ENCODE measurements at places on chromosomes 7 and 10.

DNA sequence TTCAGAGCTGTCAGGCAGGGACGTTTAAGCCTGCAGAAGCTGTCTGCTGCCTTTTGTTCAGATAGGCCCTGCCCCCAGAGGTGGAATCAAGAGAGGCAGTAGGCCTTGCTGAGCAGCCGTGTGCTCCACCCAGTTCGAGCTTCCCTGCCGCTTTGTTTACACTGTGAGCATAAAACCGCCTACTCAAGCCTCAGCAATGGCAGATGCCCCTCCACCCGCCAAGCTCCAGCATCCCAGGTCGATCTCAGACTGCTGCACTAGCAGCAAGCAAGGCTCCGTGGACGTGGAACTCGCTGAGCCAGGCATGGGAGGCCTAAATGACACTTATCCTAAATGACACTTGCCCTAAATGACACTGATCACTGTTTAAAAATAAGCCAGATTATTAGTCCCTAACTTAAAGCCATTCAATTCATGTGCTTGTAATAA is 6.8 kb upstream of the ASB15 start:
- no peak for DNase-seq

- DNase-seq = no peak
Observed at GRCh38 chr10:49288341-49289065, 10.5 kb upstream of the C10orf71 start.

DNA sequence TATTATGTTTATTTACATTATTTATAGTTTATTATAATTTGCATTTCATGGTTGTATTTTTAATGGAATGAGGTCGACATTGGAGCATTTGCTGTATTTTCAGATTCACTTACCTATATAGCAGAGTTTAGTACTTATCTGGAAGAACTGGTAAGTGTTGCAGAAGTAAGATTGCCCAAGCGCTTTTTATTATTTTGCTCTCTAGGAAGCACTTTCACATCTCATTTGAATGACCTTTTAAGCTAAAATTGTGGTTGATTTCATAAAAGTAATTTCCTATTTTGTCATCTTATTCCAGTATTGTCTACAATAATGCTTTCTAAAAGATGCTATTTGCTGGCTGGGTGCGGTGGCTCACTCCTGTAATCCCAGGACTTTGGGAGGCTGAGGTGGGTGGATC is 28.6 kb downstream of the SEC61A2 start:
- no peak for DNase-seq

DNA sequence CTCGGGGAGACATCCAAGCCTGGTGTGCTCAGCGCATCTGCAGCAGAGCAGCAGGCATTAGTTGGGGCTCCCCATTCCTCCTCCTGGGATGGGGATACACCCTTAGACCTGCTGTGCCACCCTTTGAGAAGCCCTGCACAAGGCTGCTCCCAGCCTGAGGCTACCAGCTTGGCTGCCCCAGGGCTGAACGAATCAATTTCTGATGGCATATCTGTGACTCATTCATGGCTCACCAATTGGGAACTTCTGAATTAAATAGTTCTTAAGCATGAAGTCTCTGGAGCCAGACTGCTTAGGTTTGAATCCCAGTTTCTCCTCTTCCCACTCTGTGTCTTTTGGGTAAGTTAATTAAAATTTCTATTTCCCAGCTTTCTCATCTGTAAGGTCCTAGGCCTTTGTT is 16.3 kb upstream of the GLI3 start:
- DNase-seq = no peak

- DNase-seq = peak; percentile 61
Observed at GRCh38 chr7:35729061-35729783, 34.3 kb upstream of the HERPUD2 start.

GRCh38 chr10:110074758-110075671 is 67.2 kb downstream of the ADD3 start:
- DNase-seq = no peak

DNA sequence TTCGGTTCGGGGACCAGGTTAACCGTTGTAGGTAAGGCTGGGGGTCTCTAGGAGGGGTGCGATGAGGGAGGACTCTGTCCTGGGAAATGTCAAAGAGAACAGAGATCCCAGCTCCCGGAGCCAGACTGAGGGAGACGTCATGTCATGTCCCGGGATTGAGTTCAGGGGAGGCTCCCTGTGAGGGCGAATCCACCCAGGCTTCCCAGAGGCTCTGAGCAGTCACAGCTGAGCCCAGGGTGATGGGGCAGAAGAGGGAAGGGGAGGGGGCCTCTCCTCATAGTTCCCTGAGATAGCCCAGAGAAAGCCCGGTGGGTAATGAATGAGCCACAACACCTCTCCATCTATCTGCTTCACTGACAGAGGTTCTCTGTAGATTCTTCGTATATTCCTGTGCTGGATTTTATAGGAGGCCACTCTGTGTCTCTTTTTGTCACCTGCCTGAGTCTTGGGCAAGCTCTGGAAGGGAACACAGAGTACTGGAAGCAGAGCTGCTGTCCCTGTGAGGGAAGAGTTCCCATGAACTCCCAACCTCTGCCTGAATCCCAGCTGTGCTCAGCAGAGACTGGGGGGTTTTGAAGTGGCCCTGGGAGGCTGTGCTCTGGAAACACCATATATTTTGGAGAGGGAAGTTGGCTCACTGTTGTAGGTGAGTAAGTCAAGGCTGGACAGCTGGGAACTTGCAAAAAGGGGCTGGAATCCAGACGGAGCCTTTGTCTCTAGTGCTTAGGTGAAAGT is 16.4 kb downstream of the PRSS2 start:
- no peak for DNase-seq
